CD4-positive, alpha-beta T cell treated with Interleukin-2 at 100 ng/mL for 4 hours (primary cell): ENCODE measurements at places on chromosomes 7 and 10.
A peak's percentile ranks its signal among the peaks of the same experiment; 100 is the strongest.

- DNase-seq = no peak
These were observed 502.2 kb downstream of the ARL4A start for GRCh38 chr7:13189668-13190067.

DNA sequence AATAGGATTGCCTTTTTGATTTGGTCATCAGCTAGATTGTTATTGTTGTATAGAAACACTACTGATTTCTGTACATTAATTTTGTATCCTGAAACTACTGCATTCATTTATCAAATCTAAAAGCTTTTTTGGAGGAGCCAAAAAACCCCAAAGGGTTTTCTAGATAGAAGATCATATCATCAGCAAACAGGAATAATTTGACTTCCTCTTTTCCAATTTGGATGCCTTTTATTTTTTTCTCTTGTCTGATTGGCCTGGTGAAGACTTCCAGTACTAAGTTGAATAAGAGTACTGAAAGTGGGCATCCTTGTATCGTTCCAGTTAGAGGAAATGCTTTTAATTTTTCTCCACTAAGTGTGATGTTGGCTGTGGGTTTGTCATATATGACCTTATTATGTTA, 10.6 kb upstream of the ENTPD7 start:
- no peak for DNase-seq

DNA sequence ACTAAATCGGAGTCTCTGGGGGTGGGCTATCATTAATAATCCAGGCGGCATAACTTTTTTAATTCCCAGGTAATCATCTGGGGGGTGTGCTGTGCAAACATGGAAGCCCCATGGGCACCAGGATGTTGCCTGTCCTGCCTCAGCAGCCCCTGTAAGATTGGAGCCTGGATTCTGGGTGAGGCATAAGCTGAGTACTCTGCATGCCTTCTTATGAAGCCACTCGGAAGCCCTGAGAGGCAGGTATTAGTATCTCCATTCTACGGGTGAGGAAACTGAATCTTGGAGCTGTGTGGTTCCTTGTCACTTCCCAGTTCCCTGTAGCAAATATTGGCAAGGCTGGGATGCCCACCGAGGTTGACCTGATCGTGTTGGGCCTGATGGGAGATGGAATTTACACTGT, 7.4 kb upstream of the OPN4 start:
- no peak for DNase-seq

DNA sequence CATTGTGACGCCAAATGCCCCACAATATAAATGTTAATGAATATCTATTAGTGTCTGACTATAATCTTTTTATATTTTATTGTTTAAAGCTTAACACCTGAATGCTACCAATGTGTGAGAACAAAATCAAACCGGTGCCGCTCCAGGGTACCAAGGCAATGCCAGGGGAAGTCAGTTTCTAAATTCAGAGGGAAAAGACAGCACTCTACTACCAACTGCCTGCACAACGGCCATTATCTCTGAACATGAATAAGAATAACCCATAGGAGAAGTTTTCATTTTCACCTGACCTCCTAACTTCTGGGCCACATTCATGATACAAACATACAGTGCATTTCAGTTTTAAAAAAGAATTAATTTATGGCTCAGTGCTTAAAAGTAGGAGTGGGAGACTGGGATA, 21.7 kb downstream of the USP6NL start:
- no peak for DNase-seq

GRCh38 chr10:20608503-20608902, 288.6 kb downstream of the NEBL start:
- no peak for DNase-seq

DNA sequence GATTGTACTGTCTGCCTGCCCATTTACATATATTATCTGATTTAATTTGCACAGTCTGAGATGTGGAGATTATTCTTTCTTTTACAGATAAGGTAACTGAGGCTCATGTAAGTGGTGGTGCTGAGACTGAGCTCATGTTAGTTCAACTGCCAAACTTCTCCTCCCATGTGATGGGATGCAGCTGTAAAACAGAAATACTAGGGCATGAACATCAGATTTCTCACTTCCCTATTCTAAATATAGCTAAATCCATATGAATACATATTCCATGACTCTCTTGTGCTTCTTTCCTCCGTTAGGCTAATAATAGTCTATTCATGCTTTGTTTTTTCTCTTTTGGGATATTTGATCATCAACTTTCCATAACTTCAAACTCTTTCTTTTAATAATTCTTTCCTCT, 84.7 kb downstream of the PTPRZ1 start:
- no peak for DNase-seq

DNA sequence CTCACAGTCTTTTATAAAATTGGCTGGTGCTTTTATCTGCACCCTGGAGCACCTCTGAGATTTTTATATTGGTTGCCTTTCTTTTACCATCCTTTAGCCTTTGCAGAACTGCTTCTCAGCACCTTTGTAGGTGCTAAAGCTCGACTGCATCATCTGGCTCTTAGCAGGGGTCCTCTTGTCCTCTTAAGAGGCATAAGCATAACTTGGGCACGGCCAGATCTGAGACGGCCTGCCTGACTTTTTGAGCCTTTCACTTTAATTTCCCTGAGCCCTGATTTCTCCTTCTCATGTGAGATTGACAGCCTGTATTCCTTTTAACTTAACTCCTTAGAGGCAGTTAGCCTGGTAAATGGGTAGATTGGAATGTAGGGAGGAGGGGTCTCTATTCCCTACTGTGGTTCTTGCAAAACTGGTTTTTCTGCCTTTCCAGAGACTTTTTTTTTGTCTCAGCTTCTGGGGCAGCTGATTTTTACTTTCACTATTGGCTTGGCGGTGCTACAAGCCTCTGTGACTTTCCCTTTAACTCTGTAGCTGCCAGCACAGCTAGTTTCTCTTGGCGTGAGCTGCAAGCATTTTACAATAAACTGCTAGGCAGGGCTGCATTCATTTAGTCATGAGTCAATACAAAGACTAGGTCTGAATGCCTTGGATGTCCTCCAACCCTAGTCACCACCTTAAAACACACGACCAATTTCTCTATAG, 24.0 kb downstream of the ZPBP start:
- peak; percentile 36 for DNase-seq

- DNase-seq = no peak
These were observed 1662.0 kb downstream of the REEP3 start for GRCh38 chr10:65183236-65183635.

DNA sequence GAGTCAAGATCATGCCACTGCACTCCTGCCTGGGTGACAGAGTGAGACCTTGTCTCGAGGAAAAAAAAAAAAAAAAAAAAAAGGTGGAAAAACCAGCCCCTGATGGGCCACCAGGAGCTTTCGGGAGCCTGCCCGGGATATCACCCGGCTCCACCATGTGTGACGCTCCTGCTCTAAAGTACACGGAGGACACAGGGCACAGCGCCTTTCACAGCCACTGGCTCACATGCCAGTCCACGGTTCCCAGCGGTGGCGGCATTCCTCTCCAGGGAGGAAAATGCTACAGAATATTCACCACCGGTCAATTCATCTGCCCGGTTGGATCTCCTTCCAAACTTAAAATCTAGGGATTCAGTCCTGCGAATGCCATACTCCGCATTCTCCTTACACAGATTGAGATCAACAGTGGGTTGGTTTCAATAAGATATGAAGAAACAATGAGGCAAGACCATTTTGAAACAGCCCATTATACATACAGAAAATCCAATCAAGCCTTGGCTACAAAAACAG, 81.2 kb downstream of the CTBP2 start:
- DNase-seq = no peak

DNA sequence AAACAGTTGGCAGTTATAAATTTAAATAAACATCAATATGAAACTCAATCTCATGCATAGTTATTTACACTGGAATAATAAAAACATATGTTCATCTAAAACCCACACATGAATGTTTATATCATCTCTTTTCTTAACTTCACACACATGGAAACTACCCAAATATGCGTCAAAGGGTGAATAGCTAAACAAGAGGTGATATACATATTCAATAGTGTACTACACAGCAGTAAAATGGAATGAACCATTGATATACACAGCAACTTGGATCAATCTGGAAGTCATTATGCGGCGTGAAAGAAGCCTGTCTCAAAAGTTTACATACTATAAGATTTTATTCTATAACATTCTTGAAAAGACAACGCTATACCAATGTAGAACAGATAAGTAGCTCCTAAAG, 282.5 kb upstream of the POM121L12 start:
- no peak for DNase-seq

GRCh38 chr7:156022483-156023459, 210.5 kb upstream of the SHH start:
- no peak for DNase-seq

DNA sequence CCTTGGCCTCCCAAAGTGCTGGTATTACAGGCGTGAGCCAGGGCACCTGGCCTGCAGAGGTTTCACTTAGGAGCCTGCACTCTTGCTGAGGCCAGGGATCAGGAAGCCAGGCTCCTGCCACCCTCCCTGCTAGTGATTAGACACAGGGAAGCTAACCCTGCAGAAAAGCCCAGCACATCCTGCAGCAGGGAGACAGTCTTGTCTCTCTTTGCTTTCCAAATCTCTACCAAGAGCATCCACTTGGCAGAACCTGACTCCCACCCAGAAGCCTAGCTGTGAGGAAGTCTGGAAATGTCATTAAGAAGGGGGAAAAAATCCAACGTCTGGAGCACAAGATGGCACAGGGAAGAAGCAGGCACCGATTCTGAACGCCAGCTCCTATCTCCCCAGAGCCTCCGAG, 8.0 kb upstream of the FAM171A1 start:
- DNase-seq = no peak

- DNase-seq = peak; percentile 30
These were observed 44.2 kb upstream of the TMEM213 start for GRCh38 chr7:138753610-138754009.

DNA sequence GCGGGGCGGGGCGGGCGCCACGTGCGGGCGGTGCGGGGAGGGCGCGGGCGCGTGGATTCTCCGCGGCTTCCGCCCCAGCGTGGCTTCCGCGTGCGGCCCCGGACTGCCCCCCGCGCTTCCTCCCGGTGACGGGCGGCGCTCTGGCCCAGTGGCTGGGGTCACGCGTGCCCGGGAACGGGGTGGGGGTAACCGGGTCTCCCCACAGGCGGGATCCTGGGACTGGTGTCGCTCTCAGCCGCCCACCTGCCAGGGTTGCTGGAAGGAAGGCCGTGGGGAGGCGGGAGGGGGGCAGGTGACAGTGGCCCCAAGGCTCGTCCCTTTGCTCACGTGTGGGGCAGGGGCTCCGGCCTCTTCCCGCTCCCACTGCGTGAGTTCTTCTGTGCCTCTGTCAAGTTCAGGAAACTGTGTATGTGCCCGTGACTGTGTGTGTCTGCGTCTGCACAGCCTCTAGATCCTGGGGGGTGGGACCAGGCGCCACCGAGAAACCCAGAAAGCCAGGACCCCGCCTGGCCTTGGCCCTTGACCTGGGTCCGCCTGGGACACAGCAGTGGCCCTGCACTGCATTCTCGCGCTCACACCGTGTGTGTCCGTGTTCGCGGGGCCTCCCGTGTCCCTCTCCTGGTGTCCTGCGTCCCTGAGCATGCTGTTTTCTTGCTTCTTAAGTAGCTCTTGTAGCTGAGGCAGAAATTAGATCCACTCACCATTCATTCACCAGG, 919 bp downstream of the MAFK start:
- peak; percentile 31 for DNase-seq

GRCh38 chr10:132663666-132664365, 122.1 kb downstream of the NKX6-2 start:
- DNase-seq = no peak

DNA sequence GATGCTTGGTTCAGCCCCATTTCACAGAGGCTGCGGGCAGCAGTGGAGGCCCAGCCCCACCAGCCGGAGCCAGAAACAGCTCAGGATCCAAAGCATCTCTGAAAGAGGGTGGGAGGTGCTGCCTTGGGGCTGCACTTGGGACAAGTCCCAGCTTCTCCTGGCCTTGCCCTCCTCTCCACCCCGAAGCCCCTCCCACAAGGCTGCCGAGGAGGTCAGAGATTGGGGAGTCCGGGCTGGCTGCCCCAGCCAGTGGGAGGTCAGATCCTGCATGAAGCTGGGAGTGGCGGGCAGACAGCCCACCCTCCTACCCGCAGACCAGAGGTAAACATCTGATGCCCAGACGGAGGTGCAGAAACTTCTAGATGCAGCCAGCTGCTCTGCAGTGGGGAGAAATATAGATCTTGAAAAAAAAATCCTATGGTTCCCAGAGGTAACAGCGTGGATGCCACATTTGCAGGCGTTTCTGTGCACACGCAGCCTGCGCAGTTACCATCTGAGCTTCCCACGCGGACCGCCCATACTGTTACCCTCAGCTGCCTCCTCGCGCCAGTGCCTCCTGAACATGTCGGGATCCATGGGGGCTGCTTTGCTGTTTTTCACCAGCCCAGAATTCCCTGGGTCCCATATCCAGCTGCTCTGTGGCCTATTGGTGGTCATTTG, 36.9 kb upstream of the GNA12 start:
- no peak for DNase-seq

DNA sequence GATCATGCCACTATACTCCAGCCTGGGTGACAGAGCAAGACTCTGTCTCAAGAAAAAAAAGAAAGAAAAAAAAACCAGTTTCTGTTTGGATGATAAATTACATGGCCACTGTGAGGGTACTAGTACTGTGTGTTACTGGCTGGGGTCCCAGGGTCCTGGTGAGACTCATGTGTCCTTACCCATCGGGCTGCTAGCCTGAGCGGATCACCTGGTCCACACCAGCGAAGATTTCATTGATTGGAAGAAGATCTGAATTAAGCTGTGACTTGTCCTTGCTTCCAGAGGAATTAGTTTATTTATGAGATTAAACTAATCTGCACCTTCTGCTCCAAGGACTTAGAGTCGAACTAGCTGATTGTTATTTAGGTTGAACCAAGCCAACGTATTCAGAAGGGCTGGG, 40.0 kb upstream of the BAMBI start:
- no peak for DNase-seq

DNA sequence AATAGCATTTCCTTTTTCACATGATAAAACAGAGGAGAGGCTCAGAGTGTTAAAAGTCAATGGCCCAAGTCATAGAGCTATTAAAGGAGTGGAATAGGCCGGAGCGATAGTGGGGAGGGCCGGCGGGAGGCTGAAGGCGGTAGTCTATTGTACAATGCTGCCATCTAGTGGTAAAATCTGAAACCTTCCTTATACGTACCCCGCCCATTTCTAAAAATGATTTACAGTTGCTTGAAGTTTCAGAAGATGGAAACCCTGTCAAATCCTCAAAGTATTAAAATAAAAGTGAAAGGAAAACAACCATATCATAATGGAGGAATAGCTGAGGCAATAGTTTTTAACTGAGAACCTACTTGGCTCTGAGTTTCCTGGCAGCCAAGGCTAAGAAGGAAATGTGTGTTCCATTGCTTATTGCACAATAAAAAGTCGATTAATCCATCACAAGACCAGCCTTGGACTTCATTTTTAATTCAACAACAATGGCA, 209.1 kb downstream of the CCSER2 start:
- DNase-seq = peak; percentile 64

- no peak for DNase-seq
These were observed 288.2 kb upstream of the SEMA3D start for GRCh38 chr7:85475071-85475470.

GRCh38 chr10:128074589-128074988, 51.6 kb downstream of the MKI67 start:
- DNase-seq = no peak
